BE2C (cell line): ENCODE measurements at places on chromosomes 2 and 18.

DNA sequence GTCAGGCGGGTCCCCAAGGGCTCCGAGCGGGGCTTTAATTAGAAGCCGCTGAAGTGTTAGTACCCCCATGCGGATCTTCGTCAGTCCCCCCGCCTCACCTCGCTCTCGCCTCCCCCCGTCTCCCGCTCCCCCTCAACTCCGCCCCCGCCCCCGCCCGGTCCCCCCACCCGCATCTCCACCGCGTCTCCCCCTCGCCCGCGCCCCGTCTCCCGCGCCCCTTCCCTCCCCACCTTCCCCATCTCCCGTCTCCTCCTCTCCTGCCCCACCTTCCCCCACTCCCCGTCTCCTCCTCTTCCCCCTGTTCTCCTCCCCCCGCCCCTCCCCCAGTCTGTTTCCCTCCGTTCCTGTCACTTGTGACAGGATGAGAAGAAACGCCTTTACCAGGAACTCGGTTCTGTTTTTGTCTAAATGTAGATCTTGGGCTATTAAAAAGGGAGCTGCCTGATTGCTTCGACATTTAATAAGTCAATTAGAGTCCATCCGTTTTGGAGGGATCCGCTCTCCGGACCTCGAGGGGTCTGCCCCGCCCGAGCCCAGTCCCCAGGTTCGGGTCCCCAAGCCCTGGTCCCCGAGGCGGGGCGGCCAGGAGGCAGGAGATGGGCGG is 969 bp upstream of the ALKAL2 start:
- DNase-seq = no peak

- DNase-seq = peak; percentile 26
Observed at GRCh38 chr2:45938649-45939511, 287.4 kb downstream of the PRKCE start.

DNA sequence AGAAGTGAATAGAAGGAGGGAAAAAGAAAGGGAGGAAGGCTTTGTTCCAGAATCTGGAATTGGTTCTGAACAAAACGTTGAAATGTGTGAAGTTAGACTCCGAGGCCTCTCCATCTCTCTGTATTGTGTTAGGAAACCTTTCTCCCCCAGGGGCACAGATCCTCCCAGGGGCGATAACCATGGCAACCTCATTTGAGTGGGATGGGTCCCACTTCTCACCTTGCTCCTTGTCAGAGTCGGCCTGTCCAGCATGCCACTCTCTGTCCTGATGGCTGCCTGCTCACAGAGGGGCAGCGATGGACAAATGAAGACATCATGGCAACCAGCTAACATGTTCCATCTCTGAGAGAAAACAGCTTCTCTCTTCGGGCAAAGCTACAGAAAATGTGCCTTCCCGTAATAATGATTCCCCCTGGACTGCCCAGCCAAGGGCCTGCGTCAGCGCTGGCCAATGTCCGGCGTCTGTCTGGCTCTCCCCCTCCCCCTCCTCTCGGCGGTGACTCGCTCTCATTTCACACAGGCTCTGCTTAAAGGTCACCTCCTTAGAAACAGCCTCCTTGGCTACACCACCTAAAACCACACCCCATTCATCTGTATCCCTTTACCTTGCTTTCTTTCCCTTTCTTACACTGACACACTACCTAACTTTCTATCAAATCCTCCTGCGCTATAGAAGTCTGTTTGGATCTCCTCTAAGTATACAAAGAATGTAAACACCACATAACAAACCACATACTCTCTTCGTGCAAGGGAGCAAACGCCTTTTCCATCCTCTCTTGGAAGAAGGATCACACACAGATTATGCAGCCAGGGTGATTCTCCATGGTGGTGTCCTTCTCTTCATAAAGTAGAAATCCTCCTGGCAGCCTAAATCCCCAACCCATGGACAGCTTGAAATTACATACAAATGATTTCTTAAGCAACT is 32.1 kb upstream of the TTC39C start:
- DNase-seq = peak; percentile 17

DNA sequence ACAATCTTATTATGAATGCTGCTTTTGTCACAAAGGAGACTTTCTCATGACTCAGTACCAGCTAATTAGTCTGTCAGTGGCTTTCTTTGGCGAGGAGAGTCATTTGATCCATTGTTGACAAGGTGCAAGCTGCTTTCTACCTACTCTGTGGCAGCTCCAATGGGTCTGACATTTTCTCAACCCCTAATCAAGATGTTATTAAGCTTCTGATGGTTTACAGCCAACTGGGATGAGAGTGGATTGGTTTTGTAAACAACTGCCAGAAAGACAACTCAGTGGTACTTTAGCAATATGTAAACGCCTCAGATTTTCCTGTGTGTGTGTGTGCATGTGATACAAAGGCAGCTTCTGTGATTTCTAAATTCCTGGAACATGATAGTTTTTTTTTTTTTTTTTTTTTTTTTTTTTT is 8.2 kb upstream of the CLIP4 start:
- no peak for DNase-seq

DNA sequence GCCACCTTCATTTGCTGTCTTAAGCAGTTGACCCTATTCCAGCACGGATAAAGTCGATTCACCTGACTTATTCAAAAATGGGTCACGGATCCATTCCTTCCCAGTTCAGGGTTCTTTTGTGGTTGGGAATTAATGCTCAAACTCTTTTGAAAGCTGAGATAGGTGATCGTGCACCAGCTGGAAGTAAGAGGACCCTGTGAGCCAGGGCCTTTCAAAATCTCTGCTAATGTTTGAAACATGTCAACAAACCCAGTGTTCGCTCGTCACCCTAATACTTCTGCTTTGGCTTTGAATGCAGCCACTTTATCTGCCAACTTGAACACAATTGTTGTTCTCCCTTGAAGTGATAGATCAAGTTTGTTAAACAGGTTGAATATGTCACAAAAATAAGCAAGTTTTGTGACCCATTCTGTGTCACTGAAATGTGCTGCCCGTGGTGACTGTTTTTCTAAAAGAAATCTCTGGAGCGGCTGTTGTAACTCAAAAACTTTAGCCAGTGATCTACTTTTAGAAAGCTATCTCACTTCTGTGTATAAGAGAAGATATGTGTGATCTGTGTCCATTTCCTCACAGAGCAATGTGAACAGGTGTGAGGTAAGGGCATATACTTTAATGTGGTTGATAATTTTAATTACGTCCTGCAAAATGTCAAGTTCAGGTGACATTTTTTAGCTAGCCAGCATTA is 16.9 kb downstream of the HAT1 start:
- DNase-seq = no peak
